ENCODE measurements at places on chromosomes 11 and 22.

DNA sequence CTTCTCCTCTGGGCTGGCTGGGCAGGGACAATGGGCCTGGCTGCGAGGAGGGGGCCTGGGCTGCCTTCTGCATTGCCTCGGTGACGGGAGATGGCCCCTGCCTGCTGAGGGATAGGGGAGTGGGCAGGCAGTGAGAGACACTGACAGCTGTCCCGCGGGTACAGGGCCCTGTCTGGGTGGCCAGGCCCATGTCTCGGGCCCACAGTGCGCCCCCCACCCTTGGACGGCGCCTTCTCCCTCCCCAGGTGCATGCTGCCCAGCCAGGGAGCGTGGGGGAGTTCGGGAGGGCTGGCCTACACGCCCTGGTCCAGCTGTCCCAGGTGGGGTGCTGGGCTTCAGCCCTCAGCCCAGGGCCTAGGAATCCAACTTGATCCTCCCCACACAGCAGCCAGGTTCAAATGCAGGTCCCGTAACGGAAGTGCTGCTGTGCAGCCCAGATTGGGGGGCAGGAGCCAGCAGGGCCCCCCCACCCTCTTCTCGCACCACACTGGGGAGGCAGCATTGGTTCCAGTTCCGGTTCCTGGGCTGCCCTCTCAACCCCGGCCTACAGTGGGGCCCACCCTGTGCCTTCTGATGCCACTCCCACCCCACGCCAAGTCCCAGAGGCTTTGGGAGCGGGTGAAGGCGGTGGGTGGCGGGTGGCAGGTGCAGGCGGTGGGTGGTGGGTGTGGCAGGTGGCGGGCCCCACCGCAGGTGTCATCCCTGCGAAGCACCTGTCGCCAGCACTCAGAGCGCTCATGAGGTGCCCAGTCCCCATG, 7.3 kb upstream of the TSSC4 start:
- no peak for DNase-seq

DNA sequence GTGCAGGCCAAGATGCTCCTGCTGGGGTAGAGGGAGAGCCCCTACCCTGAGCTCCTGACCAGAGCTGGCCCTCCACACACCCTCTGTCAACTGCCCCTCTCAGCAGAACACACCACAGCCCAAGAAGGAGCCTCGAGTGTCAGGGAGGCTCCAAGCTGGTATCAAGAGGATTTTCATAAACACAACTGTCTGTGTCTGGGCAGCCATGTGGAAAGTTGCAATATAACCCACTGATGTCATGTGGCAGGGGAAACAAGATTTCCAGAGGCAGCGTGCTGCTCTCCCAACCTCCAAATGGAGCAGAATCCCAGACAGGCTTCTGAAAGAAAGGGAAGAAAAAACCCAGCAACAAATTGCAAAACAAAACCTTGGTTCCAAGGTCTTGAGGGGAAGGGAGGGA, 569.9 kb downstream of the BUD13 start:
- no peak for DNase-seq

DNA sequence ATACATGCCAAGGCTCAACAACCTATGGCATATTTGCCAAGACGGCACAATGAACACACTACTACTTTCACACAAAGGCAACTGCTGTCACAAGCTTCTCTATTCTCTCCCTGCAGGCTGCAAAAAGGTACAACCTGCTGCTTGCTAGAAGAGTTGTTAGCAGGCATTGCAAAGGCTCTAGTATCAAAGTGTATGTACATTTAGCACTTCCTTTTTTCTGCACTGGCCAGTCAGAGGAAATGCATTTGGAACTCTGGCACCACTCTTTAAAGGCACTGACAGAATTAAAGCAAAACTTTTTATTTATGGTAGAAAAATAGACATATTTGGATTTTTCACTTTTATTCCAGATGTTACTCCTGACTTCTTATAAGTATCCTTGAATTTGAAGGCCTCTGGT, 125.9 kb downstream of the CWF19L2 start:
- DNase-seq = no peak

DNA sequence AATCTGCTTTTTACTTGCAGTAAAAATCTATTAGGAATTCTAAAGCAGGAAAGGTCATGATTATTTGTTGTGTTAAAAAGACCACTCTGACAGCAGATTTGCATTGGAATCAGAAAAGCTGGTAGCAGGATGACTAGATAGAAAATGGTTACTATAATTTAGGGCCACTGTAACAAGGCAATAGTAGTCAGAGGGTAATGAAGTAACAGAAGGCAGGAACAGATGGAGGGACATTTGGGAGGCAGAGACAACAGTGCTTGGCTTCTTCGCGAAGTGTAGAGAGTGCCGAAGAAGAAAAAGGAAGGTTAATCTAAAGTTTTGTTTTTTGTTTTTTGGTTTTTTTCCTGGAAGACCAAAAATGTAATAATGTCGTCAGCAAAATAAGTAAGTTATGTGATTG, 129.8 kb upstream of the SLC5A12 start:
- no peak for DNase-seq

GRCh38 chr11:45051621-45052020, 94.8 kb upstream of the PRDM11 start:
- DNase-seq = no peak

- no peak for DNase-seq
Observed at GRCh38 chr11:117023178-117023577, 75.0 kb downstream of the SIK3 start.

- no peak for DNase-seq
Observed at GRCh38 chr22:50676180-50676636, 3.6 kb downstream of the SHANK3 start.

GRCh38 chr11:77806993-77807392, 13.5 kb downstream of the RSF1 start:
- no peak for DNase-seq

DNA sequence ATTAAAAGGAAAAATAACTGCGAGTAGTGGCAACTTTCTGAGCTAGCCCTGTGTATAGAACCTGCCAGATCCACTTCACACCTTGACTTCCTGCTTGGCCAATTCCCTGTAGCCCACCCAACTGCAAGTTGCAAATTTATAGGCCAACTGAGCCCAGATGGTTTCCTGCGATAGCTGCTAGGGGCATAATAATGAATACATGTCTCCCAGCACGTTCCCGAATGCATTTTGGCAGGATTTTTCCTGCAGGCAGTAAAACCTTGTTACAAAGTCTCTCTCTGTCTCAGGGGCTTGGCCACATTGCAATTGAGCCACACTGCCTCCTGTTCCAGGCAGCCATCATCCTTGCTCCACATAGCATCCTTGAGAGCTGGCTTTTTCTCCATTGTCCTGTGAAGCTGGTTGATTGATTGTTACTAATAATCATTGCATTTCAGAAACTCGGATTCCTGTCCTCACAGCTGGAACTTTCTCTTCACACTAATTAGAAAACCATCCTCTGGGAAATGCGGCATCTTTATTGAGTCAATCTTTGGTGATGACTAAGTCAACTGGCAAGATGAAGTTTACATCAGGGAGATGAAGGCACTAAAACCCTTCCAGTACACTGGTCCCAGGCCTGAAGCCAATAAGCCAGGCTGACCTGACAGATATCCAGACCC, 18.6 kb upstream of the LMO2 start:
- no peak for DNase-seq

GRCh38 chr11:129620237-129621104, 195.2 kb upstream of the TMEM45B start:
- DNase-seq = no peak

GRCh38 chr11:93821617-93822016, 28.8 kb downstream of the VSTM5 start:
- DNase-seq = no peak

DNA sequence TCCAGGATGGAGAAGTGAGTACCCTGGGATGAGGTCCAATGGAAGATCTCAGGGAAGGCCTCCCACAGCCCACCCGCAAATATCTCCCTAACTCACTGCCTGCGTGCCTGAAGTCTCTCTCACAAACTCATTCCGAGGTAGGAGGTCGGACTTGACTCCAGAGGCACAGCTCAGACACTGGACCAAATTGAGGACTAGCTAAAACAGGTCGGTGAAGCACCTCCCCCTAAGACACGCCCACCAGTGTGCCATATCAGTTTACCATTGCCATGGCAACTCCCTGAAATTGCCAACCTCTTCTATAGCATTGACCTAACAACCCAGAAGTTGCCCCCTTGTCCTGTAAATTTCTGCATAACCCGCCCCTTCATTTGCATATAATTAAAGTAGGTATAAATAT, 17.5 kb downstream of the RPL3 start:
- DNase-seq = no peak

DNA sequence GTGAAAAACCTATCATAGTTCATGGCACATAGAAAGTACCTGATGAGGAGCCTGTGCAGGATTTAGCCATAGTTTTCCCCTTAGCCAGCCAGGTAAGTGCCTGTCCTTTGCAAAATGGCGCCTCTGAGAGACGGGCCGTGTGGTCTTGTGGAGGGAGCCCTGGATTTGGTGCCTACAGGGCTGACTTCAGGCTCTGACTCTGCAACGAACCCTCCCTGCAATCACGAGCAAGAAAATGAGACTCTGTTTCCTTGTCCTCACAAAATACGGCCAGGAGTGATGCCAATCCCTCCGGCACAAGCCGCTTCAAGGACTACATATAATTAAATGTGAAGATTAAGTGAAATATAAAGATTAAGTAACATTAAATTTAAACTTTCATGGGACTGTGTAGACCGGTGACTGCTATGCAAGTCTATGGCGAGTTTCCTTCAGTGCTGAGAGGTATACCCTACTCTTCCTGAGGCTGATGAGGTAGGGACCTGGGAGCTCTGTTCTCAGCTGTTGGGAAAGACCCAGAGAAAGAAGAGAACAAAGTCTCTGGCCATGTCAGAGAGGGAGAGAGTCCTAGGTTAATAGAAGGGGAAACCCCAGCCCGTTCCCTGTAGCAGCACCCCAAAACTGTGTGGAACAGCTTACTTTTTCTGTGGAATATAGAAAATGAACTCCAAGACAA, 6.1 kb upstream of the CXCR5 start:
- DNase-seq = no peak

DNA sequence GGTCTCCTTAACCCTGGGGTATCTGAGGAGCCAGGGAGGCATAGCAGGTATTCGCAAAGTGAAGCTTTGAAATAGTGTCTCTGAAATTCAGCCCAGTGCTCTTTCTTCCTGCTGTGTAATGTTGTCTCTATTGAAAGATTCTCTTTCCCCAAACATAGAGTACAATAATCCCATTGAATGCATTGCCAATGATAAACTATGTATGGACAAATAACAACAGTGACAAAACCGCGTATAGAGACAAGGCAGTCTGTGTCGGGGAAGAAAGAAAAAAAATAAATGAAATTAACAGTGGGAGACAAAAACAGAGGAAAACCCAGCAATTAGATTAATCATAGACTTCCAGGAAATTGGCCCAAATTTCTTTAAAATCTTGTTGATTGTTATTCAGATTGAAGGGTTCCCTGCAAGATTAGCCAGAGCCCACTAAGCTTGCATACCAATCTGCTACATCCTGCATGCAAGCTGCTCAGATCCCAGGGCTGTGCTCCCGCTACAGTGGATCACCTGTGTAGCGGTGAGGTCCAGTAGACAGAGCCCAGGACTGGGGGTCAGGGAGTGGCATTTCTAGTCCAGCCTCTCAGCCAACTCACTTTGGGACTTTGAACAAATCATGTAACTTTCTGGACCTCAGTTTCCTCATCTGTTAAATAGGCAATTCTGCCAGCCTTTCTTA, 492.8 kb downstream of the INSC start:
- no peak for DNase-seq

DNA sequence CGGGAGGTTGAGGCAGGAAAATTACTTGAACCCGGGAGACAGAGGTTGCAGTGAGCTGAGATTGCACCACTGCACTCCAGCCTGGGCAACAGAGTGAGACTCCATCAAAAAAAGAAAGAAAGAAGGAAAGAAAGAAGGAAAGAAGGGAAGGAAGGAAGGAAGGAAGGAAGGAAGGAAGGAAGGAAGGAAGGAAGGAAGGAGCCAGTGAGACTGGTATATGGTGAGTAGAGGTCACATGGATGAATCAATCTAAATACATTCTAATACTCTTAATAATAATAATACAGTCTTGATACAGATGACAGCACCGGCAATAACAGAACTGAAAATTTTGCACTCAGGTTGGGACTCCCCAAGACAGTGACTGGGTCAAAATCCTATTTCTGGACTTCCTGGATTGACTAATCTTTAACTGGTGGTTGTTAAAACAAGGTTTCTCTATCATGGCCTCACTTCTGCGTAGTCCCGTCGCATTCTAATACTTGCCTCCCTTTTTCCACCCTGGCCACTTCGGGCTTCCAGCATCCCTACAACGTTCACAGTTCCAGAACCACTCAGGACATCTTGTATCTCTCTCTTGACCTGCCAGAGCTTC, 53.5 kb upstream of the EIF3M start:
- DNase-seq = no peak

- DNase-seq = no peak
Observed at GRCh38 chr11:21774212-21774611, 418.7 kb upstream of the ANO5 start.

DNA sequence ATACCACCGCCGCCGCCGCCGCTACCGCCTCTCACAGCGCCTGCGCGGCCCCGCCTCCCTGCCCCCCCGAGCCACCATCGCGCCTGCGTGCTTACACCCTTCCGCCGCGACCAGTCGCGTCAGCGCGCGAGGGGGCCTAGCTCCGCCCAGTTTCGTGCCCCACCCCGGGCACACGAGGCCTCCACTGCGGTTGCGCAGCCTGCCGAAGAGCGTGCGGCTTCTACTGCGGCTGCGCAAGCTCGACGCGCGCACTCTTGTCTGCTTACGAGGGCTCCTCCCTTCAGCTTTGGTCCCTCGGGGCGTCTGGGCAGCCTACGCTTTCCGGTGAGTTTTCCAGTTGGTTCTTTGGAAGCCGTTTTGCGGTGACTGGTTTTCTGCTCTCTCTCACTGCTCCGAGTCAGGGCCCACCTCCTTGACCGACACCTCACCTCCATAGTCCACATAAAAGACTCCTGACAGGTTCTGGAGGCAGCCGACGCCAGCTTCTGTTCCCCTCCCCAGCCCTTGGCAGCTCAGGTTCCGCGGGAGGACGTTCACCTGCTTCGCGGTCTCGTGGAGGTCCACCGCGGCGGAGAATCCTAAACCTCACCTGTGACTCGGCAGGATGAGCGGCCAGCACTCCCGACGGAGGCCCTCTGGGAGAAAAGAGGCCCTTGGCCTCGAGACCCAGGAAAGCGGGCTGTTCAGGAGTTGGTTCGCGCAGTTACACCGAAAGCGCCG, at the start of gene PITPNB:
PITPNB (minus strand) TSS at position 35 of the 720 bp plus-strand sequence. CDS start 65 bp downstream, outside the sequence.
- DNase-seq = peak; percentile 99

DNA sequence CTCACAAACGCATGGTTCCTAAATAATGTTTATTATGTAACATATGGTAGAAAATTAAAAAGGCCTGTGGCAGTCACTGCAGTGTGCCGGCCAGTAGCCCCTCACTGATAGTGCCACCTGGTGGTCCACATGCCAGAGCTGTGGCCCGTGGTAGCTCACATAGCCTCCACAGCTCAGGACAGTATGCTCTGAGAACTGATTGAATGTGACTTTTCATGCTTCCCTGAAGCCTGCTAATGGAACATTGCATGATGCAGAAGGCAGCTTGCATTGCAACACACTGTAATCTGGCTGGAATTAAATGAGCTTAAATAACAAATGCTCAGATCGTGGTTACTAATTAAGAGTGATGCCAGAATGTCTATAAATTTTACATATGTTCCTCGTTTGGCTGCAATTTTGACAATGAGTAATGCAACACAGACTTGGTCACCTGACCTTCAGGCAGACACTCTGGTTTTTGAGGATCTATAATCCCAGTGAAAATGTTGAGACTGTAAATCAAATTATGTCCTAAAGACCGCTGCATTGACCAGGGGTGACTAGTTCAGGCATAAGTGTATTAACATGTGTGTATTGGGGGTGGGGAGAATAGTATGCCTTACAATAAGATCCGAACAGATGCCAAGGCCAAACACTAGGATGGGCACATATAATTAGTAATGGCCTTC, 566.4 kb downstream of the METTL15 start:
- peak; percentile 17 for DNase-seq

GRCh38 chr11:1924181-1924580, 4.7 kb downstream of the TNNT3 start:
- no peak for DNase-seq

Data from ELF-1 (cell line).